ENCODE measurements at places on chromosomes 13 and 19.

DNA sequence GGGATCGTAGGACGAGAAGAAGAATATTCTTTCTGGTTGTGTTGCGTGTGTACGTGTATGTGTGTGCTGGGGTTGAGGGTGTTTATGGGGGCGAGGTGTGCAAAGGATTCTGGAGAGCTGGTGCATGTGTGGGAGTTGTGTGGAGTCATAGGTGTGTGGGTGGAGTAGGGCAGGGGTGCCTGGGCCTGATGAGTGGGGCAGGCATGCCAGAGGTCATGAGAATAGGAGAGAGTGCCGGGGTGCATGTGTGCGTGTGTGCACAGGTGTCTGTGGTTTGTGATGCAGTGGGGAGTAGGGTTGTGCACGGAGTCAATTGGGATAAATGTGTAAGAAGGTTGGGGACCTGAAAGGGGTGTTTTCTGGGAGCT lies 649 bp downstream of the TMEM91 start:
- no peak for DNase-seq

GRCh38 chr13:73107970-73108369 lies 49.2 kb downstream of the KLF5 start:
- no peak for DNase-seq

GRCh38 chr13:42367831-42368230 lies 95.9 kb downstream of the AKAP11 start:
- no peak for DNase-seq

GRCh38 chr19:13055213-13056051 lies 47.2 kb downstream of the LYL1 start:
- peak; percentile 91 for DNase-seq

All from tongue (tissue), 3 donors.